ENCODE measurements at places on chromosomes 3 and 15.

- no peak for DNase-seq
Measured at GRCh38 chr15:80777137-80777536, 2.0 kb upstream of the CEMIP start.

DNA sequence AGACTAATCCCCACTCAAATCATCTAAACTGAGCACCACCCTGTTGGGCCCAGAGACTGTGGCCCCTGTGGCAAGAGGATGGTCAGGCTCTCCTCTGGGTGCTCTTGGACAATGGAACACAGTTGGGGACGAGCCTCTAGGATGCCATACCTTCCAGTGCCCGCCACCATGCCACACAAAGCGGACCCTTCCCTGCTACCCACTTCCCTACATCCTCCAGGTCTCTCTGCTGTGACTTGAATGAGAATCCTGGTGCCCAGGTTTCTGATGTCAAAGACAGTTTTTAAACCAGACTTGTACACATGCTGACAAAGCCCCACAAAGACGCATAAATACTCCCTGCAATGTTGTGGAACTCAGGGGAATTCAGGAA, 4.7 kb downstream of the CCDC51 start:
- no peak for DNase-seq

GRCh38 chr15:79919090-79919748, 22.4 kb upstream of the MTHFS start:
- DNase-seq = no peak

DNA sequence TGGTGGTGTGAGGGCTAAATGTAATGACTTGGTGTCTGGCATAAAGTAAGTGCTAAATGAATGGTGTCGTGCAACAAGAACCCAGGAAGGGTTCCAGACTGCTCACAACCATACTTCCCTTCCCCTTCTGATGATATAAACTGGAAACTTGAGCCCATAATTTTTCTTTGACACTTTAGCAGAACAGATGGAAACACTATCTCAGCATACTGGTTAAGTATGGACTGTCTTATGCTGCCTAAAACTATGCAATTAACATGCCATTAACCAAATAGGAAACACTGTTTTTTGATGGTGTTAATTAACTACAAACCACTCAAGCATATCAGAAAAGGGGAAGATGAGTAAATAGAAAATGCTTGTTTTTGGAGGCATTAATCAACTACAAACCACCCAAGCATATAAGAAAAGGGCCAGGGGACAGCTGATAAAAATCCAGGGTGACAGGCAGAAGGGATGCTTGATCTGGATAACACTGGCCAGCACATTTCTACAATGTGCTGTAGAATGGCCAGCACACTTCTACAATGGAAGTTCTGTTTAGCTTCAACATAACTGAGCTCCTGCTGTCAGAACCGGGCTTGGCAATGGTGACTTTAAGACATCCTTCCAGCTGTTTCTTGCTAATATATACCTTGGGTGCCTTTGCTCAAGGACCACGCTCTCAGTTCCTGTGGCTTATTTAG, 85.5 kb upstream of the FAM3D start:
- no peak for DNase-seq
